Activated T-cell treated with anti-CD3 and anti-CD28 coated beads, Interleukin-2, amount 50 U/mL, for 48 hours (primary cell): ENCODE measurements at places on chromosomes 3 and 15.

DNA sequence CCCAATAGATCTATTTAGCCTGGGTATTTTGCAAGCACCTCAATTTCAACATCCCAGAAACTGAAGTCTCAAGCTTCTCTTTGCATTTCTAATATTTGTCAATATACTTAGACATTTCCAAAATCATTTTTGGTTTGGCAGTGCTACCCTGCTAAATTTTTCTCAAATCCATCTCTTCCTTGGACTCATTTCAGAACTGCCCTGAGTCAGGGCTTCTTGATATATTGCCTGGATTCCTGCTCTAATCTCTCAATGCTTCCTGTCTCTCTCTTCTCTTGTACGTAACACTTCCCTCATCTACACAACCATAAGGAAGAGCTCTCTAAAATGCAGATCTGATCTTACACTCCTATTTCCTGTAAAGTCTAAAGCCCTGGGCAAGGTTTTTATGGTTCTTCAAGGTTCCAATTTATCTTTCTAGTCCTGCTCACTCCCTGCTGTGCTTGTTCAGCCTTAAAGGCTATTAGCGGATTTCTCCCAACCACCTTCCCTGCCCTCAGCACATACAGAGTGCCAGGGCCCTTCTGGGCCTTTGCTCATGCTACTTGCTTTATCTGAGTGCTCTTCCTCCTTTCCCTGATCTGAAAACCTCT lies 53.0 kb upstream of the MME start:
- no peak for DNase-seq

GRCh38 chr15:26838742-26839460 lies 28.0 kb upstream of the GABRA5 start:
- DNase-seq: peak; percentile 26

DNA sequence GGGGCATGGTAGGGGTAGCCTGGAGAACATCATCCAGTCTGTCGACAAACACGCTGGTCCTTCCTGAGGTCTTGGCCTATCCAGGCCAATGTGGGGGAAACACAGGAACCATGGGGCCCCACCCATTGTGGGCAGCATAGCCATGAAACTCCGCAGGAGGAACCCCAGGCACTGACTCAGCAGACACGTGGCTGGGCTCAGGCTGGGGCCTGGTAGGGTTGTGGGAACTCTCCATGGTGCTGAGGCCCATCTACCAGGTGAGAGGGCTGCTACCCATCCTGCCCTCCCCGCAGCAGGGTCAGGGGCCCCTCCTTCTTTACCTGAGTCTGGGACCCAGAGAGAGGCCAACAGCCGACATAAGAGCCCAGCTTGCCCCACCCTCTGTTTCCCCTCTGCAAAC lies 22.6 kb upstream of the CACNA2D2 start:
- peak; percentile 81 for DNase-seq

DNA sequence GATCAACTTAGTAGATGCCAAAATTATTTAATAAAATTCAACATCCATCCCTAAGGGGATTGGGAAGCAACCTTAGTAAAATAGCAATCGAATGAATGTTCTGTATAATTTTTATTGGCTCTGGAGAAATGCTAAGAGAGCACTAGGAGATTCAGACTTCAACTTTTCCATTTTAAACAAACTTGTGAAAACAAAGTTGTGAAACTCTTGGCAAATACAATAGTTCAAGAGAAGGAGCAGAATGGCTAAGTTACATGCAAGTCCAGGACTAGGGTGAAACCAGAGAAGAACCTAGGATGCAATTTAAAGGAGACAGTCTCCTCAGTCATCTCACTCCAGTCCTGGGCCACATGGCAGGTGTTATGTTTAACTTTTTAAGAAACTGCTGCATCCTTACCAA lies 16.7 kb upstream of the ZNF280D start:
- no peak for DNase-seq

- peak; percentile 61 for DNase-seq
Measured at GRCh38 chr3:141402476-141403171, 34.3 kb downstream of the ZBTB38 start.

DNA sequence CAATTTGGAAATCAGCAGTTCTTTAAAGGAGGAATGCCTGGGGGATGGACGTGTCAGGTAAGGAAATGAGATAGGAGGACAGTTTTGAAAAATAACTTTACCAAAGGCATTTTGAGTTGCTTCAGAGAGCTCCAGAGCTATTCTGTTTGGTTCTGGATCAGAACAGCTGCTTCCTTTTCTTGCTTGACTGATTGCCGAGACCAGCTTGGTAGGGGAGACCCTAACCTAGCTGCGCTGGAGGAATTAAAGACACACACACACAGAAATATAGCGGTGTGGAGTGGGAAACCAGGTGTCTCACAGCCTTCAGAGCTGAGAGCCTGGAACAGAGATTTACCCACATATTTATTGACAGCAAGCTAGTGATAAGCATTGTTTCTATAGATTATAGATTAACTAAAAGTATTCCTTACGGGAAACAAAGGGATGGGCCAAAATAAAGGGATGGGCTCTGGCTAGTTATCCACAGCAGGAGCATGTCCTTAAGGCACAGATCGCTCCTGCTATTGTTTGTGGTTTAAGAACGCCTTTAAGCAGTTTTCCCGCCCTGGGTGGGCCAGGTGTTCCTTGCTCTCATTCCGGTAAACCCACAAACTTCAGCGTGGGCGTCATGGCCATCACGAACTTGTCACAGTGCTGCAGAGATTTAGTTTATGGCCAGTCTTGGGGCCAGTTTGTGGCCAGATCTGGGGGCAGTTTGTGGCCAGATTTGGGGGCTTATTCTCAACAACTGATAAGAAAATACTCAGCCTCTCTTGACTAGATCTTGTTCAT lies 556.0 kb downstream of the ROBO1 start:
- DNase-seq: no peak

DNA sequence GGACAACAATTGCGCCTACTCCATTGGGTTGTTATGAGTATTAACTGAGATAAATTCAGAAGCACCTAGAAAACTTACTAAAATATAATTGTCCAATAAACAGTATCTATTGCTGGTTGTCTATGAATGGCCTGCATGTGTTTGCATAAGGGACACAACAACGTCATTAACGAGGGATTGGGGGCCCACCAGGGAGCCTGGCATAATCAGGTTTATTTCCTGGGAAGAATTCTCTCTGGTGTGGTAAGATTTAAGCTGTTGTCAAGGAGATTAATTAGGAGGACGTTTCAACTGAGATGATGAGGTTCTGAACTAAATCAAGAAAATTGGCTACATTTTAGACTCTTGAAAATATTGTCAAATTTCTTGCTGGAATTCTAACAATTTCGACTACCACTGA lies 176.1 kb upstream of the CDIN1 start:
- DNase-seq: no peak

GRCh38 chr3:11116336-11117059 lies 37.8 kb upstream of the HRH1 start:
- no peak for DNase-seq

DNA sequence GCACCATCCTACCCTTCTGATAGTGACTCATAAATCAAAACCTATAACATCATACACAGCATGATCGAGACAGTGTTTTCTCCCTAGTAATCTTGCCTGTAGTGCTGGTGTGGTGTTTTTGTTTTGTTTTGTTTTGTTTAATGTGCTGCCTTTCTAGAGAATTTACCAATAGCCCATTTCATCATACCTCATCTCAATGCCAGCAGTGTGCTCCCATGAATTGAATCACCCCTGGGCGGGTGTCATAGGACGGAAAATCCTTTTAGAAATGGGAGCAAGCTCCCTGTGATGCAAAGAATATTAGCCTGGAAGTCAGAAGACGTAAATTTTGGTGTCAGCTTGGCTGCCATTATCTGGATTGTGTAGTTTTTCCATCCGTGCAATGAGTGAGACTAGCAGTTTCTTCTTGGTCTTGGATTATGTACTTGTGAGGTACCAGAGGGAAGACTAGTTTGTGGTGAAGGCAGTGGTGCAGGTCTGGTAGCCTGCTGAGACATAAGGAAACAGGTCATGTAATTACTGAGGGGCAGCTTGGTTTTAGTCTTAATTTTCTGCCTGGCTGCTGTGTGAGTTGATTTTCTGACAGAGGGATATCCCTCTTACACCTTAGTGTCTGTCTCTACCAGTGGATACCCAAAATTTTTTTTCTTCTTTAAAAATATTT lies 29.9 kb downstream of the IGSF10 start:
- DNase-seq: no peak

GRCh38 chr3:172287937-172288477 lies 160.2 kb downstream of the GHSR start:
- DNase-seq: no peak
